ENCODE measurements at places on chromosomes 6 and 20.

- DNase-seq = peak; percentile 82
Observed at GRCh38 chr6:150891888-150892485, 26.5 kb downstream of the MTHFD1L start.

- DNase-seq = no peak
Observed at GRCh38 chr20:59123011-59123677, 40.5 kb upstream of the ZNF831 start.

DNA sequence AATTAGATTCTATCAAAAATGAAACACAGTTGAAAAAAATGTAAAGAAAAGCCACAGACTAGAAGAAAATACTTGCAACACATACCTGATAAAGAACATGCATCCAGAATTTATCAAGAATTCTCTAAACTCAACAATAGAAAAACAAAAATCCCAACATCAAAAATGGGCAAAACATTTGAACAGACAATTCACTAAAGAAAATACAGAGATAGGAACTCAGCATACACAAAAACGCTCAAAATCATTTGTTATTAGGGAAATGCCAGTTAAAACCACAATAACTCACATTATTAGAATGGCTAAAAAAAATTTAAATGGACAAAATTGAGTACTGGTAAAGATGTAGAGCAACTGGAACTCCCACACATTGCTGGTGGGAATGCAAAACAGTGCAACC is 311.0 kb upstream of the PRDM1 start:
- no peak for DNase-seq

DNA sequence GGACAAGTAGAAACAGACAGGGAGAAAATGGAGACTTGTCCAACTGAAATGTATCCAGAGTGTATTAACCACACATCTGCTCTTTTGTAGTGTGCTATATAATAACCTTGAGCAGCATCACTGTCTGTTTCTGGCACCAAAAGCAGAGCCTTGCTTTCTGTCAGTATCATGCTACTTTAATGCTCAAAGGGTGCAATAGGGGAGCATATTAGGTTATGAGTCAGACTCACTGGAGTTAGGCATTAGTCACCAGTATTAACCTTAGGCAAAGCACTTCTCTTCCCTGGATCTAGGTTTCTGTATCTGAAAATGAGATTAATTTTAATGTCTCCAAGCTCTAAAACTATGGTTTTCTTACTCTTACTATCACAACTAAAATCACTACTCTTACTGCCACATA is 280.1 kb downstream of the TFAP2B start:
- DNase-seq = peak; percentile 79

GRCh38 chr6:116529466-116530290 is 15.8 kb downstream of the TRAPPC3L start:
- DNase-seq = no peak

DNA sequence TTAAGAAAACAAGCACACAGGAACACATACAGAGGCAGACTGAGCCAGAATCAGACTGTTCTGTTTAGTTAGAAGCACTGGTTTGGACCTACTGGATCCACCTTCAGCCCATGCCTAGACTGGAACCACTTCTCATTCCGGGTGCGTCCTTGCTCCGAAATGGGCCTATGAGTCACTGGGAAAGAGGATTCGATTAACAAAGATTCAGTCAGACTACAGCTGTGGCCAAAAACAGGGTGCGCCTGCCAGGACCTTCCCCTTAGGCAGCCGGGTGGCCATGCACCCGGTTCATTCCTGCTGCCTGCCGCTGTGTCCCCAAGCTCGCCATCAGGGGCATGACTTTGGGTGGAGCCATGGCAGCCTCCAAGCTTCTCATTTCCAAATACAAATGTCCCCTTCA is 14.5 kb upstream of the KCNK5 start:
- no peak for DNase-seq

- DNase-seq = no peak
Observed at GRCh38 chr20:24448170-24448569, 21.3 kb upstream of the SYNDIG1 start.

DNA sequence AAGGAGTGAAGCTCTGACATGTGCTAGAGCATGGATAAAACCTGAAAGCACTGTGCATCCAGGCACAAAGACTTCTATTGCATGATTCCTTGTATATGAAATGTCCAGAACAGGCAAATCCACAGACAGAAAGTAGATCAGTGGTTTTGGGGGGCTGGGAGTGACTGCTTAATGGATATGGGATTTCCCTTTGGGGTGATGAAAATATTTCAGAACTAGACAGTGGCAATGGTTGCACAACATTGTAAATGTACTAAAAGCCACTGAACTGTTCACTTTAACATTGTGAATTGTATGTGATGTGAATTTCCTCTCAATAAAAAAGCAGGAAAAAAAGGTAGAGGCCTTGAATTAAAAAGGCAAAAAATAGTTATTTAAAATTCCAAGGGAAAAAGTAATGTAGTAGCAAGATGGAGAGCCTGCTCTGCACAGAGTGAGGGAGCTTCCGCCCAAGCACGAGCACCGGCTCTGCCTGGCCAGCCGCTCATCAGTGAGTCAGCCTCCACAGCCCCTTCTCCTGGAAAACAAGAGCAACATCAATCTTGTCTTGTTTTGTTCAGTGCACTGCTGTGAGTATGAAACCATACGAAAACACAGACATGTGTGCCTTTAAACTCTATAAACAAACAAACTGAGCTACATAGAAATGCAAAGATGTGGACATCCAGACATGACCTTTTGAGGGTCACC is 74.6 kb upstream of the THBS2 start:
- peak; percentile 90 for DNase-seq
